ENCODE measurements at places on chromosomes 5 and 9. TPM values are rescaled to one million over a fixed set of nuclear protein-coding genes. Genes with fewer than 3 reads are reported as not detected.

The IL9 gene
- not detected for total RNA-seq

The OR13J1 gene
- not detected for total RNA-seq

The SEMA5A gene
- total RNA-seq, result 0.13 TPM

The SVEP1 gene
- total RNA-seq, result not detected

The SMIM32 gene
- not detected for total RNA-seq

The TAS2R1 gene
- total RNA-seq, result not detected

The RPP25L gene
- total RNA-seq, result 36.1 TPM
